Fibroblast of skin of right biceps (primary cell): ENCODE measurements at places on chromosomes 2 and 18.
A peak's percentile ranks its signal among the peaks of the same experiment; 100 is the strongest.

DNA sequence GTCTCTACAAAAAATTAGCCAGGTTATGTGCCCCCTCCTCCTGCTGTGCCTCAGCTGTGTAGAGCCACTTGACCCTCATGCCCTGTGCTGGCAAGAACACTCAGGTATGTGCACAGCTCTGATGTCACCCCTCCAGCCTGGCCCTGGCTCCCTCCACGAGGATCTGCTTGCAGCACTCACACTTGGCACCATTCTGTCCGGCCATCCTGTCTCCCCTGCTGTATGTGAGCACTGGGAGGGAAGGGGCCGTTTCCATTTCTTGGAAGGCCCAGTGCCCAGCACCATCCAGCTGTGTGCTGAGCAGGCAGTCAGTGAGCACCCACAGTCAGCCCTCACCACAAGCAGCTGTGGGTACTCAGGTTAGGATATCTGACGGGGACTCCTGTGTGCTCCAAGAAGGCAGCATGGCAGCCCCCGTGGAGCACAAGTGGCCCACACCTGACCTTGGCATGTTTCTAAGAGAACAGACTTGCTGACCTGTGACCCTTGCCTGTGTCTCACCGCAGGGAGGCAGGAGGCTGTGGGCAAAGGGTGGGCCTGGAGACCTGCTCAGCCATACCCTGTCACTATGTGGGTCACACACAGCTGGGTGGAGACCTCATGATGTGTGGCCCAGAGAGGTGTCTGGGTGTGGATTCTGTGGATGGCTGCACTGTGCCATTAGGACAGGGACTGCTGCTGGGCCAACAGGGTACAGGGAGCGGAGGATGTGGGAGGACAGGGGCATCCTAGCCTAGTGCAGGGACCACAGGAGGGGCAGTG is 31.5 kb downstream of the USP34 start:
- DNase-seq, result no peak

- peak; percentile 14 for DNase-seq
Observed at GRCh38 chr18:44548291-44549221, 132.1 kb upstream of the SETBP1 start.

GRCh38 chr2:35114765-35115164 is 1240.8 kb upstream of the CRIM1 start:
- DNase-seq, result no peak

GRCh38 chr2:203637471-203638167 is 68.8 kb upstream of the CD28 start:
- DNase-seq, result no peak

GRCh38 chr2:40109381-40109780 is 330.3 kb upstream of the THUMPD2 start:
- no peak for DNase-seq

DNA sequence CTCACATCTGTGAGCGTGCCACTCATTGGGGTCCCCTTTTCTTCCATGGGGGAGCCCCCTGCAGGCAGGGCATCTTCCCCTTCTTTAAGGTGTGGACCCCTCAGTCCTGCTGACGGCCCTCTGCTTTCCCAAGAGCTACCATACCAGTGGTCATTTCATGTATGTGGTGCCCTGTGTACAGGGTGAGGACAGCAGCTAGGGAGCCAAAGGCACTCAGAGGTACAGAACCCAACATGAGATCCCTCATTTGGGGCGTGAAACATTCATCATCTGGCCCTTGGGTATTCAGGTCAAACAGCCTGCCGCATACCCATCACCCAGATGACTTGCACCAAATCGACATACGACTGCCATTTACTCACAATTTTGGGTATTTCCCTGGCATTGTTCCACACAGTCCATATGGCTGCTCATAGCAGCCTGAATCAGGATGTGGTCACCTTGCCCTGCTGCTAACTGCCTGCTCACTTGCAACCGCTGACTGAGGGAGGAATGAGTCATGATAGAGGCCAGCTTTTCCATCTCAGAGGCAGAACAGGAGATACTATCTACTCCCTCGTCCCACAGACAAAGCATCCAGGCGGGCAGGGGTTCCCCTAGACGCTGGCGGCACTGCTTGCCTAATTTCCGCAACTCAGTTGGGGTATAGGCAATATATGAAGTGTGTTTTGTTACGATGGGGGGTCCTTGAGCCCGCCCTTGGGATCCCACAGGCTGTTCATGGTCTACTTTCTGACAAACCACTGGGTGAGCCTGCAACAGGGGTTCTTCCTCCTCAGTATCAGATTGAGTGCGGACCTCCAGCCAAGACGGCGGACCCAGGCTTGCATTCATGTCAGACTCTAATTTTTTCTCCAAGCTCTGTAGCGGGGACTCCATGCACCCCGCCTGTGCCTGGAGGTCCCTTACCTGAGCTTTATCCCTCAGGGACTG is 228.6 kb downstream of the SATB2 start:
- DNase-seq, result peak; percentile 96

GRCh38 chr2:239826786-239827522 is 198.2 kb downstream of the NDUFA10 start:
- no peak for DNase-seq

DNA sequence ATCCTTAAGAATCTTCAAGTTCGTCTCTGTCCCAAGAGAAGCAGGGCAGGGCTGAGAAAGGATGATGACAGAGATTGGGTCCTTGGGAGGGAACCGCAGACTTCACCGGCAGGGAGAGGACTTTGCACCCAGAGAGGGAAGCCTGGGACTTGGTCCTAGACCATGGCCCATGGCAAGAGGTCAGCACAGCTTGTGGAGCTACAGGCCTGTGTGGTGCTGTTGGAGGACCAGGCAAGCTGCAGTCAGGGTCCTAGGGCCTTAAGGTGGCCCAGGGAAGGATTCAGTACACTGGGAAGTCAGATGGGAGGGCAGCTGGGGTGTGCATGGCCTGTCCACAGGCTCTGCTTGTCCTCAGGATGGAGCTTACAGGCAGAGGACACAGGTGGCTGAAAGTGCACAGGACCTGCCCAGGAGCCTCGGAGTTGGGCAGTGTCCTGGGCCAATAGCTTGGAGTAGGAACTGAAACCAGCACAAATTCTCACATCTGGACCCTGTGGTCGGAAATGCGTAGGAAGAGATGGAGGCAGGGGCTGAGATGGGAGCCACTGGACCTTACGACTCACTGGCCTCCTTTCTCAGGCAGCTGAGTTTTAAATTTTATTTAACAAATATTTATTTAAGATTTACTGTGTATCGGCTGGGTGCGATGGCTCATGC is 56.4 kb upstream of the TCF7L1 start:
- DNase-seq, result no peak

GRCh38 chr2:222269132-222269531 is 29.7 kb downstream of the PAX3 start:
- no peak for DNase-seq

DNA sequence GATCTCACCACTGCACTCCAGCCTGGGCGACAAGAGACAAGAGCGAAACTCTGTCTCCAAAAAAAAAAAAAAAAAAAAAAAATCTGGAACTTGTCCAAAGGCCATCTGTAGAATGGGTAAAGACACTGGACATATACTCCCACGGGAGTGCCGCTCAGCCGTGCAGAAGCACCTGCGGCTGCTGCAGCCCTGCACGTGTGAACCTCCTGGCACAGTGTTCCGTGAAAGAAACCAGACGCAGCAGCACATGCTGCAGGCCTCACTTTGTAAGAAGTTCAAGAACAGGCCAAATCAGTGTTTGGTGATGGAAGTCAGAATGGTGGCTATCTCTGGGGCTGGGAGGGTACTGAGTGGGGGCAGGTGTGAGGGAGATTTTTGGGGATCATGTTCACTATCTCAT is 6.5 kb downstream of the CHRND start:
- no peak for DNase-seq

- no peak for DNase-seq
Observed at GRCh38 chr2:932320-933115, 18.1 kb upstream of the SNTG2 start.

DNA sequence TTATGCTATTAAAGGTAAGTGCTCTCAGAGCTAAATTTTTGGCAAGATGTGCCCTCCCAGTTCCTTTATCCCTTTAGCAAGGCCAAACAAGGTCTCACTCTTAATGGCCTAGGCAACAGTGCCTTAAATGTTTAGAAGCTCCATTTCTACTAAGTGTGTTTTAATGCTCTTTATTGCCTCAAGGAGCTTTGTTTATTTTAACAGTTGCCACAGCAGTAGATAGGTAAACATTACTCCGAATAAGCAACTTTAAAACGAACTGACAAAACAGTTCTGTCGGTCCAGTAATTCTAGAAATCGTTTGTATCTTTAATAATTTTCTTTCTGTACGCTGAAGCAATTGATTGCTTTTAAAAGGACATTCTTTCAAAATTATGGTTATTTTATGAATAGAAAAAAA is 74.5 kb downstream of the PIEZO2 start:
- no peak for DNase-seq

DNA sequence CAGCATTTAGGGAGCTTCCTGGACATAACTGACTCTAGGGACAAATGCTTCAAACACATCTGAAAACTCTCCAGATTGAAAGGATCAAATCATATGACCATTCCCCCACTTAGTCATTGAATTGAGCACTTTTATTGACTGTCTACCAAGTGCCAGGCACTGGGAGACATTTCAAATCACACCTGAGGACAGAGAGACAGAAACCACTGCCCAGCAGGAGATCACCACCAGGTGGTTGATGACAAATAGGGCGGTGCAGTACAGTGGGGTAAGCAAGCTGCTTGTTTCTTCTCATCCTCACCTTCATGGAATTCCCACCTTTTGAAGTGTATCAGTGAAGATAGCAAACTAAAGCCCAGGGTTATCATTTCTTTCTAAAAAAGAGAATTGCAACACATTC is 19.0 kb upstream of the CXCR4 start:
- no peak for DNase-seq

GRCh38 chr18:34947711-34948125 is 93.5 kb upstream of the MAPRE2 start:
- peak; percentile 40 for DNase-seq

GRCh38 chr18:54250846-54251261 is 18.5 kb upstream of the POLI start:
- no peak for DNase-seq

DNA sequence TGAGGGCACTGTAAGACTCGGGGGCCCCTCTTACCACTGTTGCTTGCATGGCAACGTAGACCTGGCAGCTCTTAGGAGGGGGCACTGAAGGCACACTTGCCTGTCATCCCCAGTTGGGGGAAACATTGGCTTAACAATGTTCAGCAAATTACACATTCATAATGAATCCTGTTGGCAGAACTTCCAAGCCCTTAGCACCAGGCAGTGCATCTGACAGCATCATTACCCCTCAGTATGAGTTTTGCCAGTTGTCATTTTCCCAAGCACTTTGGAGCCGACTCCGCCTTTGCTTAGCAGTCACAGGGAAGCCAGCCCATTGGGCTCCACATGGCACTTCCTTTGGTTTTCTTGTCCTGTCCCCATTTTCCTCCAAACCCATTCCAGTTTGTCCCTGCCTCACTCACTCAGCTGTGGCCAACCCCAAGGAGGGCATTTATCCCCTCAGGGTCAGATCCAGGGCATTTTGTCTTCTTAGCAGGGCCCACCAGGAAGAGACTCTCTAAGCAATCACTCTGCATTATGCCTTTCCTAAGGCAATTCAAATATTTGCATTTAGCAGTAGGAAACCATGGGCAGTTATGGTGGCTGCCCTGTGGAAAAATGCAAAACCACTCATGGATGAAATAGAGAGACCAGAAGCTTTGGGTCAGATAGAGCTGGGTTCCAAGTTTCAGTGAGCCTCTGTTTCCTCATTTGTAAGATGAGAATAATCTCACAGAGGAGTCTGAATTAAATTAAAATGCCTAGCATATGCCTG is 73.9 kb downstream of the VSNL1 start:
- DNase-seq, result no peak

GRCh38 chr18:26406854-26407517 is 141.4 kb downstream of the KCTD1 start:
- DNase-seq, result no peak

DNA sequence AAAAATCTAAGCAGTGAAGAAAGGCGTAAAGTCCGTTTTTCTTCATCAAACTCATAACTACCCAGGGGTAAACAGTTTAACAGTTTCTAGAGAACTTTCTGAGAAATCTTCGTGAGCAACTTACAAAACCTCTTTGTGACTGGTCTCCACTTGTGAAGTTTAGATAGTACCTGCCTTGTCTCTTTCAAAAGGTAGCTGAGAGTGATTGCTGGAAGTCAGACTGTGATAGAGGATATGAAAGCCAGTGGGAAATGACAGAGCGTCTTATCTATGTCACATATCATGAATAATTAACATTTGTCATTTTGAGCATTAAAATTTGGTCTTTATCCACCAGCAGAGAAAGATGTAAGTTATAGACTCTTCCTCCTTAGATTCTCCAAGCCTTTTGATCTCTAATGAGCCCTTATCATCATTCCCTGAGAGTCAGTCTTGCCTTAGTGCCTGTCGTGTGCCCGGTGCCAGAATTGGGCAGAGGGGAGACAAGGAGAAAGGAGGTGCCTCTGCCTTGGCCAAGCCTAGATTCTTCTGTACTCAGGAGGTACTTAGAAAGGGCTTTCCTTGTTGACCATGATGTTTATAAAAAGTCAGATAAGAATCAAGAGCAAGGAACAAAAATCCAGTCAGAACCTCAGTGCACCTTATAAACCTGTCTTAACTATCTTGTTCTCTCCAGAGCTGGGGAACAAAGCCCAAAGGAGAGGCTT is 205.1 kb upstream of the EPAS1 start:
- no peak for DNase-seq

- no peak for DNase-seq
Observed at GRCh38 chr2:10759151-10759714, 37.8 kb downstream of the ATP6V1C2 start.

DNA sequence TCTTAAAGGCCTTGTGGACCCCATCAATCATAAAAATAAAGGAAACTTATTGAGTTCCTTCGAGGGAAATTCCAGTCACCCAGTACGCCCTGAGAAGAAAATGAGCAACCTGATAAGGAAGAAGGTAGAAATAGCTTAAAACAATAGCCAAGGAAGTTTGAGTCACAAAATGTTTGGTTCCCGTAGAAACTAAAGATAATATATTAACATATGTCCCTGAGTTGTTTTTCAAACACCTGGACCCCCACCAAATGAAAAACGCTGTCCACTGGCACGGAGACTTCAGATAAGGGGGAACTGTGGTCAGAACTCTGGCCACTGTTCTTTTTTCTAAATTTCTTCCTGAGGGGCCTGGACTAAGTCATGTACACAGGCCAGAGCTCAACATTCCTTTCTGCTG is 669.1 kb downstream of the ADCYAP1 start:
- no peak for DNase-seq

GRCh38 chr2:74426181-74426758 is 4.7 kb downstream of the WDR54 start:
- no peak for DNase-seq
